ENCODE measurements at places on chromosomes 11 and 22. TPM values are rescaled to one million over a fixed set of nuclear protein-coding genes. Genes with fewer than 3 reads are reported as not detected.

Gene GAS2L1
- 18.1 TPM for total RNA-seq

GRCh38 chr22:36180038-36180880, 19.7 kb upstream of the APOL3 start:
- DNase-seq, result peak; percentile 85

- no peak for DNase-seq
These were observed 104.4 kb upstream of the PARVA start for GRCh38 chr11:12272821-12273617.

Gene C11orf68
- 17.0 TPM for total RNA-seq

- DNase-seq, result no peak
These were observed 38.5 kb downstream of the IGHMBP2 start for GRCh38 chr11:68942095-68942620.

DNA sequence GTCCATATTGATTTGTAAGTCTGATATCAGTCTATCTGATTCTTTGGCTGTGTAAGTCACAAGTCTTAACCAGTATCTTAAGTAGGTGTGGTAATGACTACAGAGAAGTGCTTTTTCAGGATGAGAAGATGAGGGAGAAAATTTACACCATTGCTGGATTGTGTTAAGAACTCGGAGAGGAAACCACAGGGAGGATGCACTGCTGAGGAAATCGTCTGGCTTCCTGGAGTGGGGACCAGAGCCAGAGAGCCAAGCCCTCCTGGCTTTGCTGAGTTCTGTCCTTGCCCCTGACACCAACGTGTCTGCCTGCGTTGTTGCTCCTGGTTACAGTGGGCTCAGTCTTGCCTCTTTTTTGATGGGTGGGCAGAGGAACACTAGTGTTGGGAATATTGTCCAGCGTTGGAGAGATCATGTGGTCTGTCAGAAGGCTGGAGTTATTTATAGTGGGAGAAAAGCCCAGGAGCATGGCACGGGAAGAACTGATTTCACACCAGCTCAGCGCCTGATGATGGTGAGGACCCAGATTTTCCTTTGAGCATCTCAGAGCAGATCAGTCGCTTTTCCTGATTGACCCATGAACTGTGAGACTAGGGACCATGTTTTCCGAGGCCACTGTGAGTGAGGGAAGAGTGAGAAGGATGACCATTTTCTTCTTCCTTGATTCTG, 29.6 kb downstream of the MARK2 start:
- no peak for DNase-seq

DNA sequence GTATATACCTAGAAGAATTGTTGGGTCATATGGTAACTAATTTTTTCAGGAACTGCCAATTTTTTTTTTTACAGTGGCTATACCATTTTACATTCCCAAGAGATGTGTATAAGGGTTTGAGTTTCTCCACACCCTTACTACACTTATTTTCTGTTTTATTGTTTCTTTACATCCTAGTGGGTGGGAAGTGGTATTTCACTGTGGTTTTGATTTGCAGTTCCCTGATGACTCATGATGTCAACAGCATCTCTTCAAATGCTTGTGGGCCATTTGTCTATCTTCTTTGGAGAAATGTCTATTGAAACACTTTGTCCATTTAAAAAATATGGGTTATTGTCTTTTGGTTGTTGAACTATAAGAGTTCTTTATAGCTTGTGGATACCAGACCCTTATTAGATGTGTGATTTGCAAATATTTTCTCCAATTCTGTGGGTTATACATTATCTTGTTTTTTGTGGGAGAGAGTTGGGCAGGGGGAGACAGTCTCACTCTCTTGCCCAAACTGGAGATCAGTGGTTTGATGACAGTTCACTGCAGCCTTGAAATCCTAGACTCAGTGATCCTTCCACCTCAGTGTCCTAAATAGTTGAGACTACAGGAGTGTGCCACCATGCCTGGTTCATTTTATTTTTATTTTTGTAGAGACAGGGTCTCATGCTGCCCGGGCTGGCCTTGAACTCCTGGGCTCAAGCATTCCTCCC, 30.3 kb upstream of the PISD start:
- DNase-seq, result no peak

GRCh38 chr11:70464509-70465361, 66.4 kb downstream of the CTTN start:
- no peak for DNase-seq

GRCh38 chr11:86632499-86633269, 39.7 kb downstream of the ME3 start:
- DNase-seq, result no peak

All from heart left ventricle (tissue), 16 donors.